ENCODE measurements at places on chromosomes 2 and 18.

DNA sequence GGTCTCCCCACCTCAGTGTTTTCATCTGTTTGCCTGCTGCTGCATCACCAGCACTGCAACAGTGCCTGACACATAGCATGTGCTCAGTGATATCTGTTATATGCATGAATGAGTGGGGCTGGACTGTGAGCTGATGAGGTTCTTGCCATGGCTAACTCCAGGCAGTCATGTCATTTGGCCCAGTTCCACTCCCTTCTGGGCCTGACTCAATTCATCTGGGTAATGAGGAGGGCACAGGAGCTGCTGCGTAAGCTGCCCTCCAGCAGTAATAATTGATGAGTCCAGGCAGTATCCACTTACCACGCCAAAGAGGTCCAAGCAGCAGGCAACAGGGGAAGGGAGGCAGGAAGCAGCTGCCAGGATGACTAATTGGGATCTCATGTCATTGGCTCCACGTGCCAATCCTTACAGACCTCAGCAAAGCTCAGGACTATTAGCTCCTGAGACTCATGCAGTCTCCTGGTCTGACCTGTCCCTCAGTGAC lies 34.1 kb upstream of the MAT2A start:
- no peak for DNase-seq

DNA sequence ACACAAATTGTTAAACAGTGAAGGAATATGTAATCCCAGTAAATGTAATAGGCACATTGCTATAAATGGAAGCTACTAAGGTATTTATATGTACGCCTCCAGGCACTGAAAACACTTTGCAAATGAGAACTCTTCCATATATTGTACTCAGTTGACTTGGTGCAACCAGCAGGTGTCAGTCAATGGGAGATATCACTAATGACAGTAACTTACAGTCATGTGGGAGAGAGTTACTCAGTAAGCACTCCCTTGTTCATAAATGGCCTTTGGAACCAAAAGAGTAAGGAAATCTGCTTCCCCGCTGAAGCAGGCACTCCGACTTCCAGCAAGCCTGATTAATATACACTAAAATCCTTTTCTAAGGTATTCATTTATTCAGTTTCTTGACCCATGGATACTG lies 5.9 kb downstream of the MDH1 start:
- DNase-seq: no peak

GRCh38 chr2:33111002-33111446 lies 164.3 kb downstream of the LTBP1 start:
- no peak for DNase-seq

DNA sequence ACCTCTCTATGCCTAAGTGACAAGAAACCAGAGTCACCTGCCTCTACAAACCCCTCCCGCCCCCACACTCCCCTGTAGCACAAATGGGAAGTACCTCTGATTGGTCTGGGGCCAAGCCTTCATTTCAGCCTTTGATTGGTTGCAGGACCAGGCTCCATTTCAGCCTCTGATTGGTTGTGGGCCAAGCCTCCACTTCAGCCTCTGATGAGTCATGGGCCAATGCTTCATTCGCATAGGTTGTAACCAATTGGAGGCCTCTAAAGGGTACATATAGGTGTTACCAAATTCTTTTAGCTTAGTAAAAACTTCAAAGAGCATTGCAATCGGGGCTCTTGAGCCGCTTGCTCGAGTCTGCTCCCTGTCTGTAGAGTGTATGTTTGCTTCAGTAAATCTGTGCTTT lies 25.0 kb downstream of the CCDC102B start:
- no peak for DNase-seq

DNA sequence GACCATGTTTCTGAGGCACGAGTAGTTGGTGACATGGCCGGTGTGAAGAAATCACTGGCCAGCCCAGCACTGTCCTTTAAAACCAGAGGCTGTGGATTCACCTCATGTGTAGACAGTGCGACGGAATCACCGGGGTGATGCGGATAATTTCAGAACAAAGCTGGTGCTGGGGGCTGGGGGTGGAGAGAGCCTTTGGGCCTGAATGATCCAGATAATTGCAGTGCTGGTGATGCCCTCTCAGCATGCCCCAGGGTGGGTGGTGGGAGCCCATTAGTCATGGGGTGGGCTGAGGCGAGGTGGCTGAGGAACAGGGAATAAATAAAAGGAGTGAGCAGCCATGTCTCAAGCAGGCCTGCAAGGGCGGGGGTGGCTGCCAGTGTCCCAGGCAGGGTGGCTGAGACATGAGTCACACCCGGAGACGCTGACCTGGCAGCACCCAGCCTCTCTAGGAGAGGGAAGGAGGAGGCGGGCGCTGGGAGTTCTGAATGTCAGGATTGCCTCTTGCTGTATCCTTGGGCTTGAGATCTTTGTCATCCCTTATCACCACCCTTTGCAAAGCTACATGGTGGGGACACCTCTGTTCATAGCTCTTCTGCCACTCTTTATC lies 151.1 kb upstream of the MSH6 start:
- DNase-seq: no peak

DNA sequence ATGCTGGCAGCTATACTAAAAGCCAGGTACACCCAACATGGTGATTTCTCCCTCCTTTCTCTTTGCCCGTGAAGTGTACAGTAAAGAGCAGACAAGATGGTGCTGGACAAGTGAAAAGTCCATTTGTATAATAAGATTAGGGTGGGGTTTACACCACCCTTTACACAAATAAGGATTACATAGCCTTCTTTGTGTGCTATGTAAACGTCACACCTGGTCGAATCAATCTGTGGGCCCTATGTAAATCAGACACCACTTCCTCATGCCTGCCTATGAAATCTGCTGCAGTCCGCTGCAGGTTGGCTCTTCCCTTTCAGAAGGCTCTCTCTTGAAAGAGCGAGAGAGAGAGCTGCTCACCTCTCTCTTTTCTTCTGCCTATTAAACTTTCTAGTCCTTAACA lies 1054.3 kb upstream of the SLC39A10 start:
- no peak for DNase-seq

- no peak for DNase-seq
Measured at GRCh38 chr18:75779450-75779849, 351.9 kb upstream of the SMIM21 start.

DNA sequence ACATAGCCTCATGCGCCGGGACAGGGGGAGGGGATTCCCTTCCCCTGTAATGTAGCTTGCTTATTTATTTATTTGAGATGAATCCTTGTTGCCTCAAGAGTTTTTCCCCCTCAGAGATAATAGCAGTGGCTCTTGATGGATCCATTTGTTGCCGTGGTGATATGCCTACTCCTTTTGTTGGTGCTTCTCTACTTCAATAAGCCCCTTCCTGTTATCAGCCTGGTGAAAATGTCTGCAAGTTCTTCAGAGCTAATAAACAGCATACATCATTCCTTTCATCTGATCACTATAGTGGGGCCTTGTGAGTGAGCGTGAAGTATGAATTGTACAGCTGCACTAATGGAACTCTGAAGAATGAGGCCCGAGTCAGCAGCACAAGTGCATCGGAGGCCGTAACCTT lies 19.4 kb downstream of the FZD5 start:
- DNase-seq: peak; percentile 91

Data from NCI-H1417 (cell line).